ENCODE measurements at places on chromosomes 2 and 18. TPM values are rescaled to one million over a fixed set of nuclear protein-coding genes. Genes with fewer than 3 reads are reported as not detected.

Gene GPR35
- 0.83 TPM for total RNA-seq

Gene MYCN
- total RNA-seq: 0.42 TPM

DNA sequence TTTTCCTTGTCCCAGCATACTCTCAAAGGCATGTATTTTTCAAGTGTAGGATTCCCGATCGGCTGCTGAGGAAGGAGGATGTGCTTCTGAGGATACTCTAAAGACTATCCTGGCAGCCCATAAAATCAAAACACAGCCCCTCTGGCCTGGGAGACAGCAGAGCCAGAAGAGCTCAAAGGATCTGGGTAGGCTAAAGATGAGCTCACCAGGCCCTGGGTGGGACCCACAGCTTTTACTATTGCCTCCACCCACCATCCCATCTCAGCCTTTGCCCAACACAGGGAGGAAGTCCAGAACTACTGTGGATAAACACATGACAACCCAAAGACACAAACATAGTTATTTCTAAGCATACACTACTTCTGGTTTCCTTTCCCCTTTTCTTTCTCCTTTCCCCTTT is 79.1 kb upstream of the ZFP36L2 start:
- peak; percentile 79 for DNase-seq

DNA sequence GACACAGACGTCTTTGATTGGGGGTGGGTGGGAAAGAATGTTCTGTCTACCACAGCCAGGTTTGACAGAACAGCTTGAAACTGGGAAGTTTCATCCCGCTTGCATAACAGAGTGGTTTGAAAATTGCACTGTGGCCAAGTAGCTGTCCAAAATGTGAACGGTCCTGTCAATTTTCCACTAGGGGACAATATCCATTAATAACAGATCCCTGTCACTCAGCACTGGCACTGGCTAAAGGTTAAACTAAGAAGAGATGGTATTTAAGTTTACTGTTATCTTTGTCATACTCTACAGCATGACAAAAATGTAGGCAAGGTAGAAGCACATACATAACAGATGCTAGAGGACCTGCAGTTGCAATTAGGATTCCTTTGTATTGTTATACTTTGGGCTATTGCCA is 55.6 kb upstream of the ACMSD start:
- no peak for DNase-seq

GRCh38 chr2:79782576-79783452 is 270.0 kb downstream of the CTNNA2 start:
- DNase-seq: no peak

DNA sequence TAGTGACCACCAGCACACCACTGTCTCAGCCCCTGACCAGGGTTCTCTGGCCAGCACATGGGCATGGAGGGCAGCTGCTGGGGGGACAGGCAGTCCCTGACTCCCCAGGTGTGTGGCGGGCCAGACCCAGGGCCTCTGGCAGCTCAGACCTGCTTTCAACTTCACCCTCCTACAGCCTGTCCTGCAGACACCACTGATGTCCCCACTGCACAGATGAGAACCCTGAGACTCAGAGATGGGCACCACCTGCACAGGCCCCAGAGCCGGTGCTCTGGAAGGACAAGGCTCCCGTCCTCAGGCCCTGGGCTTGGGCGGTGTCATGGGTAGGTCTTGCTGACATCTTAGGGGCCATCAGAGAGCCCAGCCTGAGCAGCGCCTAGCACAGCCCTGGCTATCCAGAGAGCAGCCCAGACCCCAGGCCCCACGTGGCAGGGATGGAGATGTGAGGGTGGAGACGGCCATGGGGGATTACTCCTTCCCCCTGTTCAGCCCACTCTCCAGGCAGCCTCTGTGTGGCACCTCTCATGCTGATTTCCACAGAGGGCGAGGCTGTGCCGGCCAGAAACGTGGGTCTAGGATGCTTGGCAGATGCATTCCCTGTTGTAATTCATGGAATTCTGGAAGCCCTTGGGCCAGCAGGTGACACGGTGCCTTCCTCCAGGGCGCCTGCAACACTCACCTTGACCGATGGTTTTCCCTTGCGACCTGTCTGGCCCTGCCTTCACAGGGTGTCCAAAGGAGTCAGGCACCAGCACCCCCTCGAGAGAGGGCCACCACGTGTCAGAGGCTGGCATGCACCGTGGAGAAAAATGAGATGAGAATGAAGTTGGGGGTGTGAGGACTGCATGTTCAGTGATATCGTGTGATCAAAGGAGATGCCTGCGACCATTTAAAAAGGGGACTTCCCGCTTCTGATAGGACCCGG is 61.2 kb upstream of the GLI2 start:
- no peak for DNase-seq

- DNase-seq: peak; percentile 75
Measured at GRCh38 chr2:238290091-238290509, 1.7 kb upstream of the PER2 start.

DNA sequence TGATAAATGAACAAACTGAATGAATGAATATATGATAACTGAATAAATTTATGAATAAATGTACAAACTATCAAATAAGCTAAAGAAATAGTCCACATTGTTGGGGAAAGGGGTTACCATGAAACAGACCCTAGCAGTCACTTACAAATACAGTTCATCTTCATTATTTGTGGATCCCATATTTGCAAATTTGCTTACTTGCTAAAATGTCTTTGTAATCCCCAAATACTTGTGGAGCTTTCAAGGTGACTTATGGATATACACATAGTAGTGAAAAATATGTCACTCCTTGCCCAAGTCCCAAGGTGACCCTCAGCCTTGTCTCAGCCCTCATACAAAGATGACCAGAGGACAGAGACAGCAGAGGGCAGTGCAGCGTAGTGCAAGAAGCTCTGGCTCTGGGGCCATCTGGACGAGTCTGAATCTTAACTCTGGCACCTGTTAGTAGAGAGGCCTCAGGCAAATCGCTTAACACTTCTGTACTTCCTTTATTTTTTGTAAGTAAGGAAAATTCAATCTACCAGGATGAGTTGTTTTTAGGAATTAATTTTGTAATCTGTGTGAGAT is 3.1 kb downstream of the PAIP2B start:
- peak; percentile 57 for DNase-seq

- no peak for DNase-seq
Measured at GRCh38 chr2:25363733-25364132, 22.0 kb upstream of the DNMT3A start.
